ENCODE measurements at places on chromosomes 2 and 18.

DNA sequence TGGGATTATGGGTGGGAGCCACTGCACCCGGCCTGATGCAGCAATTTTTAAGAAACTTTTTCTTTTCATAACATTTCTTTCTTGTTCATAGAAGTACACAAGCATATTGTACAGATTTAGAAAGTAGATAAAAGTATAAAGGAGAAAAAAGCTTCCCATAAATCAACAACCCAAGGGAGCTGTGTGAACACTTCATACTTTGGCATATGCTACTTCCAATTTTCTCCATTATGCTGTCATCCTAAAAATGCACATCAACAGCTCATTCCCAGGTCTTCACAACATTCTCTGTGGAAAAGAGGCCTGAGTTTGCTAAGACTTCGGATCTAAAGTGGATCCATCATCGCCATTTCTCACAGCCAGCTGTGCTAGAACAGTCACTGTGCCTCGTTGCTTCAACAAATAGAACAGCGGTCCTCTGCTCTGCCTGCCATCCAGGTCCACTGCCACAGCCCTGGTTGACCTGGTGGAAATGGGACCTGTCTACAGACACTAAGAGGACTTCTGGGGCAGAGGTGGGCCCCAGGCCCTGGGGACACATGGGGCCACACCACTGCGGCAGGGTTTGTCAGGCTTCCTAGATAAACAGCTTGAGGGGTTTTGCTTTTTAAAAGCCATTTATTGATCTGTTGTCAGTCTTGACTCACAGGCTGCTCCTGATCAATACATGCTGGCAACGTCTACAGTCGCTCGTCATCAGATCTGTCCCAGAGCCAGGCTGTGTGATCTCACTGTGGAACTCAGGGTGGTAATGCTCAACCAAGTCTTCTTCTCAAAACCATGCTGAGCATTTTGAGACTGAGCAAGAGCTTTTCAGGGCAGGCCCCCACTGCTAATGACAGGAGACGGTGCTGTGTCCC is 72.7 kb upstream of the MGAT4A start:
- DNase-seq = no peak

GRCh38 chr2:109644571-109645275 is 30.6 kb downstream of the SOWAHC start:
- DNase-seq = no peak

DNA sequence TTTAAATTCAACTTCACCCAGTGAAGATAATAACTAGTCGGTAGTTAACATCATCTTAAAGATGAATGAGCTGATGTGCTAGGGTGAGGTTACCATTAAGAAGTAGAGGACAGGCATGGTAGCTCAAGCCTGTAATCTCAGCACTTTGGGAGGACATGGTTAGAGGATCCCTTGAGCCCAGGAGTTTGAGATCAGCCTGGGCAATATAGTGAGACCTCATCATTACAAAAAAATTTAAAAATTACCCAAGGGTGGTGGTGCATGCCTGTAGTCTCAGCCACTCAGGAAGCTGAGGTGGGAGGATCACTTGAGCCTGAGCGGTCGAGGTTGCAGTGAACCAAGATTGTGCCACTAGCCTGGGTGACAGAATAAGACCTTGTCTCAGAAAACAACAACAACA is 4.7 kb downstream of the GALNT5 start:
- DNase-seq = no peak

GRCh38 chr2:119436993-119437772 is 5.5 kb downstream of the TMEM37 start:
- DNase-seq = no peak

- DNase-seq = no peak
Observed at GRCh38 chr18:10003281-10003680, 89.5 kb downstream of the VAPA start.

DNA sequence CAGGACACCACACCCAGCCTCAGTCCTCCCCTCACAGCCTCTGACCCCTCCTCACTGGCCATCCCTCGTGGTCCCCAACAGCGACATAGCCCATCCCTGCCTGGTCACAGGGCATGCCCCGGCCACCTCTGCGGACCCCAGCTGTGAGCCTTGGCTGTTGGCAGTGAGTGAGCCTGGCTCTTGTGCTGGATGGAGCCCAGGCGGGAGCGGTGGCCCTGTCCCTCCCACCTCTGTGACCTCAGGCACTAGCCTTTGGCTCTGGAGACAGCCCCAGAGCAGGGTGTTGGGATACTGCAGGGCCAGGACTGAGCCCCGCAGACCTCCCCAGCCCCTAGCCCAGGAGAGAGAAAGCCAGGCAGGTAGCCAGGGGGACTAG is 7.9 kb downstream of the DES start:
- no peak for DNase-seq

DNA sequence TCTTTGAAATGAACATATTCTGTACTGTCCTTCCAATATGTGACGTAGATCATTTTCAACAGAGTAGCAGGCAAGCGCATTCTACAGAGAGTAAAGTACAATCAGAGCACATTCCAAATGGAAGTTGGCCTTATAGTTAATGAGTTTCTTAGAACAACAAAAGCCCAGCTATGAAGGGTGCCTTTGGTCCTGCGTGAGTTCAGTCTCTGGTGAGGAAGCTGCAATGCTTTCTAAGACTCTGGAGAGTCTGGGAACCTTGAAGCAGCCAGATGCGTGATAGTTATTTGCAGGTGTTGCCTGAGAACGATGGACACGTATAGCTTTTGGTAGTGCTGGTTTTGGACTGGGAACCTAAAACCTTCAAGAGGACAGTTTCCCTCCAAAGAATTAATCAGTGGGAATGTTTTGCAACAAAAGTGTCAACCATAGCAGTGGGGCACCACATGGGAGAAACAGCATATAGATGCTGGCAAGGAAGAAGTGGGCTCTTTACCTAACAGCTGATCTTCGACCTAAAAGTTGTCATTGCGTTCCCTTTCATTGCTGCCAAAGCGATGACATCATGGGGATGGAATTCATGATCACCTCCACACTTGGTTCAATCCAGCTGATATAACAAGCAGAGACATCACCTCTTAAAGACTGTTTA is 9.3 kb upstream of the SNORC start:
- DNase-seq = no peak

GRCh38 chr2:235654103-235654813 is 160.4 kb downstream of the AGAP1 start:
- no peak for DNase-seq

- no peak for DNase-seq
Observed at GRCh38 chr2:196487417-196487816, 152.1 kb upstream of the CCDC150 start.
